NCI-H2029 treated with DMSO at 0.1 percent for 48 hours (cell line): ENCODE measurements at places on chromosomes 7 and 10.

GRCh38 chr7:77386165-77386822, 29.9 kb downstream of the GSAP start:
- DNase-seq = no peak

DNA sequence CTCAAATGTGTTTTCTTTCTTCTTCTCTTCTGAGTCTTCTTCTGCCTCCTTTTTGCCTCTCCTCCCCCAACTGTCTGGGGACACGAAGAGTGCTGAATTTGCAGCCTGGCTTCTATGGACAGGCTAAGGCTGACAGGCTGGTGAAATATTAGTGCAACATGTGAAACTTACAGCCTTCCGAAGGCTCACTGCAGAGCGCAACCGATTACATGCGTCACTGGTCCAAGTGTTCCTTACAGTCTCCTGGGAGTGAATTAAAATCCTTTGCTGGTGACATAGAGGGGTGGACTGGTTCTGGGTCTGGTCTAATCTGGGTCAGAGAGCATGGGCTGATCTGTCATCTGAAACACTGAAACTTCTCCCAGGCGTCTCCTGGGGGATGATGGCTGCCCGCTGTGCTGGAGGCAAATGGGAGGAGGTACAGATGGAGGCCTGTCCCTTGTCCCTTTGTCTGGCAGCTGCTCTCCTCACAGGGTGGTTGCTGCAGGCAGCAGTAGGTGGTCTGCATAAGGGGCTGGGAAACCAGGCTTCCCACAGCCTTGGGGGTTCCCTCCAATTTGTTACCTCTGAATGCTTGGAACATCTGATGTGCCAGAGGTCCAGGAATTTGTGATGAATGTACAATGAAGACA, 143.8 kb upstream of the BMPER start:
- no peak for DNase-seq

GRCh38 chr7:98921608-98922372, 43.5 kb downstream of the TRRAP start:
- DNase-seq = no peak

GRCh38 chr10:66218289-66218688, 707.5 kb upstream of the LRRTM3 start:
- no peak for DNase-seq

- no peak for DNase-seq
Measured at GRCh38 chr7:130884437-130885417, 150.7 kb upstream of the KLF14 start.

- no peak for DNase-seq
Measured at GRCh38 chr7:127513311-127513710, 72.1 kb downstream of the GCC1 start.

GRCh38 chr7:7491044-7491443, 44.6 kb downstream of the COL28A1 start:
- DNase-seq = no peak

- DNase-seq = no peak
Measured at GRCh38 chr10:111221682-111222480, 145.1 kb downstream of the ADRA2A start.

- DNase-seq = peak; percentile 16
Measured at GRCh38 chr7:28435732-28436378, 23.5 kb downstream of the CREB5 start.

GRCh38 chr10:121683816-121684215, 85.6 kb upstream of the FGFR2 start:
- DNase-seq = no peak
